ENCODE measurements at places on chromosomes 4 and X.
A peak's percentile ranks its signal among the peaks of the same experiment; 100 is the strongest.

DNA sequence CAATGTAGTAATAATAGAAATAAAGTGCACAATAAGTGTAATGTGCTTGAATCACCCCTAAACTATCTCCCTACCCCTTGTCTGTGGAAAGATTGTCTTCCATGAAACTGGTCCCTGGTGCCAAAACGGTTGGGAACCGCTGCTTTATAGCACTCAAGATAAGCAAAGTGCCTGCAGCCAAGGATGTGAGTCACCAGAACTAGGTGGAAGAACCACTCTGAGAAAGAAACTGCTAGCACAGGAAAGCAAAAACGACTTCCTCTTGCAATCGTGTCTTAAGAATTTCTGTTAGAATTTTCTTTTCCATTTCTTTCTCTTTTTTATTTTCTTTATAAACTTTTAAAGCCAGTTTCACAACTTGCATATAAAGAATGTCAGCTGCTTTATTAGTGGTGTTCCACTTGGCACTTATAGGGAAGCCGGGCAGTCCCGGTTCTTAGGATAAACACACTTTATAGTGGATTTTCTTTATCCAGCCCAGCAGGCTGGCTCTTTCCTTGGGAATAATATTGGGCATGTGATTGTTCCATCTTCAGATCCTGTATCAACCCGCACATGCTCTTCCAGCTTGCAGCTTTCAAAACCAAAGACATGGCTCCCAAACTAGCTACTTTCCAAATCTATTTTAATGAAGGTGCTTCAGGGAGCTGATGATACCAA is 32.3 kb upstream of the CXCL8 start:
- DNase-seq, result peak; percentile 93

DNA sequence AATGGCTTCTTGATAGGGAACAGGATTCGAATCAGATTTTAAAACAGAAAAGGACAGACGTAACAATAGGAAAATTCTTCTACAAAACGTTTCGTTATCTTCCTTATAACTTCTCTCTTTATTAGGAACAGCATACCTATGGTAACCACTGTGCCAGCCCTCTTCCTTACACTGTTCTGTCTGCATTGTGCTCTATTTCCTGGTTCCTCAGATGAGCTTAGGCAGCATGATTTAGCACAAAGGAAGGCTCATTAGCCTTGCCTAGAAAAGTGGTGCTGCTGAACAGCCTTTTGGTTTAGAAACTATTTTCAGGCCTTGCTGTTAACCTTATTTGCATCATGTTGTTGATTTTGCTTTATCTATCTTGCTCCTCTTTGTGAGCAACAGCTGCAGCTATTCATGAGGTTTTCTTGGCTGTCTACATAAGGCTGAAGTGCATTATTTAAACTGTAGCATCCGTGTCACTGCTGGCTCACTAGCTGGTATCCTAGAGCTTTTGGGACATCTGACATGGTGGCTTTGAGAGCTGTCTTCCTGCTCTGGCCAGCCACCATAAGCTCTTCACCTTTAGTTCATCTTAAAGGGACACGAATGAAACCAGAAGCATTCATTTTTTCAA is 69.9 kb upstream of the NRK start:
- no peak for DNase-seq

- no peak for DNase-seq
Observed at GRCh38 chr4:122889726-122890125, 32.7 kb downstream of the NUDT6 start.

- peak; percentile 44 for DNase-seq
Observed at GRCh38 chr4:118352843-118353533, at the start of gene PRSS12. Gene PRSS12, minus strand, starts transcription at chr4:118353003. Its CDS starts 283 bp downstream, at chr4:118352720.

GRCh38 chr4:28378109-28378830 is 1517.6 kb downstream of the STIM2 start:
- DNase-seq, result no peak

DNA sequence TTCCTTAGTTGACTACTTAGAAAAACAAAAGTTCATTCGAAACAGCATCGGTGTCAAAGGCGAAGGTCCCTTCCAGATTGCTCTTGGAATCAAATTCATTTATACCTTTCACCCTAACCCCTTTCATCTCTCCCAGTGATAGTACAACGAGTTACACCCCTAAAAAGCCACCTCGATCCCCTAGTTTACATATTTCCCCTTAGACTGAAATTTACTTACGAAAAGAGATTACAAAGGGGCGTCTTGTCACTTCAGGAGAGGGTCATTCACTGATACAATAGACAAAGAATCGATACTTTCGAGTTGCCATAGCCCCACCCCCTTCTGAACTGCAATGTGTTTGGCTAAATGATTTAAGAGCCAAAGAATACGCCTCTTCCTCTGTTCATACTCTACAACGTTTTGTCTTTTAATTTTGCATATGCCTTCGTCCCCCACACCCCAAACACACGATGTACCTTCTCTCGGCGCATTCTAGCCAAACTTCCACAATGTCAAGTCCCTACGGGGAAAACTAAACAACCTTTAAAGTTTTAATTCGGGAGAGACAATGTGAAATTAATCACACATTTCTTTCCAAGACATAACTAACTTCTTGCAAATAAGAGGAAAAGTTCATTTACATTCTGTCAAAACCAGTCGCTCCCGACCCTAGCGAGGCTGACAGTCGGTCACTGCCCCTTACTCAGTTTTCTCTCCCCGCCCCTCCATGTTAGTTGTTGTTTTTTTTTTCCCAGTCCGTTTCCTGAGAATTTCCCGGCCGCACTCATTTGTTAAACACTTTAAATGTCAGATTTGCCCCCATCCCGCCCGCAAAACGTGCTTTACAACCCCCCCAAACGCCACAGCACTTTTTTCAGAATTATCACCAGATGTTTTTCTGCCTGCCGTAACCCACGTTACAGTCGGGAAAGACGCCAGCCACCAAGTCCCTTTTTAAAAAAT is 88.6 kb downstream of the HPRT1 start:
- DNase-seq, result no peak

DNA sequence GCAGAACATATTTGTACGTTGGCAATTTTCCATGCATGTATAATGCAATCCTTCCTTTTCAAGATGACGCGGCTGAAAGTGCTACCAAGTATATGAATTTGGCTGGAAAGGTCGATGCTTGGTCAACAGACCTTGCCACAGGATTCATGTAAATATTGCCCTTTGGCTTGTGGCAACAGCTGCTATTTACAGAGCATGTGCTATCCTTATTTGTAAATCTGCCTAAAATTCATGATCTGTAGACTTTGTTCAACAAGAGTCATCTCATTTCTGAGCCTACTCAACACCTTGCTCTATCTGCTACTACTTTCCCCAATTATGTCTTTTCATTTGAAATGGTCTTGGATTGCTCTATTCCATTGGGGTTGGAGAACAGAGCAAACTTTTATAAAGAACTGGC is 1.9 kb upstream of the SMARCA1 start:
- no peak for DNase-seq

DNA sequence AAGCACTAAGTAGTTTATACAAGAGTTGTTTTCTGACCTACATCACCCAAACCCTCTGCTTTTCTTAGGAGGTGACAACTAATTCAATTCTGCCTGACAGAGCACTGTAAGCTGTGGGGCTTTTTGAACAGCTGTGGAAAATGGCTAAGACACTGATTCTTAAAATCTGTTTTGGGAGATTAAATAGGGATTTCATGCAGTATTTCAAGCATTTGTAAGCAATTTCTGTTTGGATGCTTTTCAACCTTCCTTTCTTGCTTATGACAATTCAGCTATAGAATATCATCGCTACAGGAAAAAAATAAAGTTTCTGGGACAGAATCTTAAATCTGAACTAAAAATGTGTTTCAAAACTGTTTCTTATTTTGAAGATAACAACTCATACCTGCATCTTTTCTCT is 459.5 kb downstream of the RAPGEF2 start:
- DNase-seq, result no peak
